Glomerular endothelial cell (primary cell): ENCODE measurements at places on chromosomes 5 and 9.

- DNase-seq, result no peak
Observed at GRCh38 chr5:176559683-176560082, 10.5 kb downstream of the CDHR2 start.

GRCh38 chr5:168747987-168748777 lies 169.0 kb upstream of the PANK3 start:
- DNase-seq, result no peak

GRCh38 chr5:130222573-130222972 lies 318.3 kb downstream of the CHSY3 start:
- peak; percentile 41 for DNase-seq

DNA sequence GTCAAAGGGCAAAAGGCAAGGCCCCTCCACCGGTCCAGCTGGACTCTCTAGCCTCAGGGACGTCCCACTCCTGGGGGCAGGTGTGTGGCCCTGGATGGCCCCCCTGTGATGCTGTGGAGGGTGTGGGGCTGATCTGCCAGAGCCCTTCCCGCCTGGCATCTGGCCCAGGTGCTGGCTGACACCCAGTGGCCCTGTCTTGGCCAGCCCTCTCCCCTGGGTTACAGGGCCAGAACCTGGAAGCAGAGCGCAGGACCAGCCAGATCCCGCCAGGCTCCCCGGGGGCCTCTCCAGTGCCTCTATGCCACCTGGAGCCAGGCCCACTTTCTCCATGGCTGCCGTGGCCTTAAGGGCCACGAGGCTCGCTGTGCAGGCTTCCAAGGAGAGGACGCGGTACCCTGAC lies 22.9 kb upstream of the SPATA31E1 start:
- no peak for DNase-seq

GRCh38 chr5:168479166-168479565 lies 7.1 kb upstream of the RARS1 start:
- no peak for DNase-seq

DNA sequence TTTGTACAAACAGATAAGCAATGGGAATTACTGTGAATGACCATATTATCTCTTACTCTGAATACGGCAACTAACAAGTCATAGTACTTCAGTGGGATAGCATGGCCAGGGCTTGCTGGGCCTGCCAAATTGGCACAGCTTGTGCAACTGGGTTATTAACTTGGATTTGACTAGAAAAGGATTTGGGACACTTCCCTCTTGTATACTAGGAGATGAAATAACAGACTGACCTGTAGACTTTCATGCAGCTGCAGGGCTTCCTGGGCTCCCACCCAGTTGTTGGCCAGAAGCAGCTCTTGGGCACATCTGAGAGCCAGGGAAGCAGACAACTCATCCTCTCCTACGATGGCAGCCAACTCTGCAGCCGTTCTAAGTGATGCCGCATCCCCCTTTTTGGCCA lies 39.8 kb downstream of the CNOT8 start:
- DNase-seq, result no peak

GRCh38 chr5:6096101-6096500 lies 282.2 kb downstream of the MED10 start:
- DNase-seq, result no peak

DNA sequence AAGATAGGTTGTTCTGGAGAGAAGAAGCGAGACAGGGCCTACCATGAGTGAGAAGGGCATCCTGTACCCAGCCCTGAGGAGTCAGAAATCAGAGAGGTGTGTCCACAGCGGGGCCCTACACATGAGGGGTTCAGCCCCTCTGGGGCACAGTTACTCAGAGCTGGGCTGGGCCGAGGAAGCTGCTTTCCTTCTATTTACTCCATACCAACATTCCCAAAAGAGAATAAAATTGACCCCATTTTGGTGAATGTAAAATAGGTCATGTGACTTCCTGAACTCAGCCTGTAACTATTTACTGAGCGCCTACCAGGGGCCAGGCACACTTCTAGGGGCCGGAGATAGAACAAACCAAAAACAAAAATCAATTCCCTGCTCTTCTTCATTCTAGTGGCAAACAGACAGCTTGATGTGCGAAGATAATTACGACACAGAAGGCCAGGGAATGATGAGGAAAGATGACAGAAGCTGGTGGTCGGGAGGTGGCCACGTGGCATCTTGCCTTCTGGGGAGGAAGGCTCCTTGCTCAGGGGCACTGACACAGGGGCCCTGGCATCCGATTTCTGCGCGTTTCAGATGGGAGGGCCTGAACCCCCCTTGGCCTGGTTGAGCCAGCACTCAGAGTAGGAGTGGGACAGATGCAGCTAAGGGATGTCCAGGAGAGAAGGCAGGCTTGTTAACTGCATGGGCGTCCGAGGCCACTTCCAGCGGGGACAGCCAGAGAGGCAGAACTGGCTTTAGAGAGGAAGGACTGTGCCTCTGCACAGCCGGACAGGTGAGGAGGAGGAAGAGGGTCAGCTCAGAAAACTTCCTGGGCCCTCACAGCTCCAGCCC lies 121.8 kb downstream of the NSG2 start:
- no peak for DNase-seq

GRCh38 chr9:37541465-37541864 lies 34.7 kb downstream of the FBXO10 start:
- DNase-seq, result no peak

- DNase-seq, result no peak
Observed at GRCh38 chr9:14061936-14062585, 251.9 kb downstream of the NFIB start.

DNA sequence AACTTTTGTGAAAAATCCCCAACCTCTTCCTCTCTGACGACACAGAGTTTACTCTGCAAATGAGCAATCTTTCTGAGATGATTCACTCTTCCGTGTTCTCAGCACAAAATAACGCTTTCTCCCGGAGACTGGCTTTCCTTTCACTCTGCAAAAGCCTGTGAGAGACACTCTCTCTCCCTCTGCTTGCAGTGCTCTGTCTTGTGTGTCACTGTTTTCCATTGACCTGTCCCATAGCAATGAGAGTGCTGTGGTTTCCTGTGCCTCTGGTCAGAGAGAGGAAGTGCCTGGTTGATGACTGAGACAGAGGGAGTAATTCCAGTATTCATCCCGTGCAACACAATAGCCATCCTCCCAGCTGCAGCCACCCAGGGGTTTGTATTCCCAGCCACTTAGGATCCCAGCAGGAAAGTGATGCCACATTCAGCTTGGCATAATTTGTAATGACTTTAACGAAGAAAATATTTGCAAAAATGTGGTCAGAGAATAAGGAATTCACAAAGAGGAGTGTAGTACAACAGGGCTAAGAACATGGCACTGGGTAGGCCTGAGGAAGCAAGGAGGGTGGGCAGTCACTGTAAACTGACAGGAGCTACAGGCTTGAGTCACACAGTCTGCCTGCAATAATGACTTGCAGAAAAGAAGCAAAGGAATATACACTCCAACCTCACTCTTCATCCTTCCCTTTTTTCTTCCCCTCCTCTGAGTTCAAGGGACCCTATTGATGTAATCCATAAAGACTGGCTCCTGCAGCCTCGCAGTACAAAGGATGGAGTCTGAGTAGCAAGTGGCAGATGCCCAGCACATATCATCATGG lies 463.5 kb upstream of the RGMB start:
- peak; percentile 93 for DNase-seq

DNA sequence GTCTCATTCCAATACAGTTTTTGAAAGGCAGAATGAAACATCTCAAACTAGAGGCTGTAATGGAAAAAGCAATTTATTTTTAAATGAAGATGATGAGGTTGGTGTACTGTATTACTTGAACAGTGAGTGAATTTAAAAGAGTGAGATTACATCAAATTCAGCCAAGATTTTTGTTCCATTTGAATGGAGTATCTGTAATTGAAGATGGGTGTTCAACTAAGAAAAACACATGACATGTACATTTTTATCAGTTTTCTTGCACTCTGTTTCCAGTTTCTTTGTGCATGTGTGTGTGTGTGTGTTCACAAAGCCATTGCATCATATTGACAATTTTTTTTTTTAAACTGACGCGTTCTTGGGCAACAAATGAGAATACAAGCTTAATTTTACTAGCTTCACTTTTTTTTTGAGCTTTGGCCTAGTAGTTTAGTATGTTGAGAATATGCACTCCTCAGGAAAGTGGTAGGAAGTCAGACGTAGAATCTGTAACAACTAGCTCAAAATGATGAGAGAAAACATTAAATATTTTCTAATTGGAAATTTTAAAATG lies 243.5 kb downstream of the MAST4 start:
- no peak for DNase-seq
